Fibroblast of lung (primary cell): ENCODE measurements at places on chromosomes 4 and X. TPM values are rescaled to one million over a fixed set of nuclear protein-coding genes. Genes with fewer than 3 reads are reported as not detected.

The PRDM8 gene
- 2.6 and 8.8 TPM in 2 replicates for total RNA-seq

The CXCL8 gene
- 1.3 TPM in 2 replicates for total RNA-seq

The FREM3 gene
- total RNA-seq: not detected in 2 replicates

The CXCL13 gene
- total RNA-seq: not detected in 2 replicates

The STATH gene
- total RNA-seq: not detected in 2 replicates

The APEX2 gene
- 4.6 and 4.8 TPM in 2 replicates for total RNA-seq

The AFM gene
- total RNA-seq: not detected in 2 replicates

The EXOC1L gene
- total RNA-seq: not detected in 2 replicates

The AR gene
- total RNA-seq: 8.0 and 15.0 TPM in 2 replicates

The RTL5 gene
- total RNA-seq: 2.8 and 4.5 TPM in 2 replicates

The SPATA18 gene
- total RNA-seq: 17.7 and 20.5 TPM in 2 replicates

The DCHS2 gene
- under 0.01 TPM in 1 of 2 replicates, not detected in the other for total RNA-seq

The USP11 gene
- 37.0 and 47.9 TPM in 2 replicates for total RNA-seq

The PLAC1 gene
- total RNA-seq: 0.17 and 0.26 TPM in 2 replicates

The MAPK10 gene
- total RNA-seq: 8.0 and 20.0 TPM in 2 replicates

The GATA1 gene
- total RNA-seq: not detected in 2 replicates

The MAGEC3 gene
- total RNA-seq: not detected in 2 replicates

The SPP1 gene
- 0.17 and 0.26 TPM in 2 replicates for total RNA-seq

The GPRASP1 gene
- total RNA-seq: 4.9 and 5.8 TPM in 2 replicates

The CYLC1 gene
- total RNA-seq: not detected in 2 replicates

The UGT2B15 gene
- total RNA-seq: not detected in 2 replicates

The ART3 gene
- total RNA-seq: not detected in 2 replicates

The GSX2 gene
- total RNA-seq: 0.33 TPM in 1 of 2 replicates, not detected in the other

The PHKA1 gene
- total RNA-seq: 4.4 and 9.1 TPM in 2 replicates

The NUDT10 gene
- 1.8 and 2.1 TPM in 2 replicates for total RNA-seq

The CSN2 gene
- not detected in 2 replicates for total RNA-seq

The AMBN gene
- not detected in 2 replicates for total RNA-seq

The OTOP1 gene
- not detected in 2 replicates for total RNA-seq

The BBS12 gene
- total RNA-seq: 7.4 and 8.4 TPM in 2 replicates

The DUX4 gene
- not detected in 2 replicates for total RNA-seq

The GRPEL1 gene
- 16.3 and 20.8 TPM in 2 replicates for total RNA-seq

The ATOH1 gene
- not detected in 2 replicates for total RNA-seq

The SUPT20HL1 gene
- total RNA-seq: not detected in 2 replicates

The EXOSC9 gene
- 15.5 and 16.2 TPM in 2 replicates for total RNA-seq

The SSX3 gene
- not detected in 2 replicates for total RNA-seq

The ETDB gene
- not detected in 2 replicates for total RNA-seq

The RHOXF2 gene
- not detected in 2 replicates for total RNA-seq

The HMX1 gene
- total RNA-seq: not detected in 2 replicates

The CT45A2 gene
- total RNA-seq: not detected in 2 replicates

The TMSB15C gene
- 2.6 and 4.1 TPM in 2 replicates for total RNA-seq

The UGT2B7 gene
- total RNA-seq: not detected in 2 replicates

The RHOXF2B gene
- not detected in 2 replicates for total RNA-seq

The CFAP99 gene
- under 0.01 TPM in 1 of 2 replicates, not detected in the other for total RNA-seq

The CTAG1A gene
- total RNA-seq: not detected in 2 replicates

The OPRPN gene
- total RNA-seq: not detected in 2 replicates

The RTL9 gene
- under 0.01 and 0.17 TPM in 2 replicates for total RNA-seq

The MAGEA6 gene
- total RNA-seq: not detected in 2 replicates
